ENCODE measurements at places on chromosomes 11 and 22.

GRCh38 chr11:57502870-57503269 lies 12.6 kb downstream of the SLC43A1 start:
- no peak for DNase-seq

DNA sequence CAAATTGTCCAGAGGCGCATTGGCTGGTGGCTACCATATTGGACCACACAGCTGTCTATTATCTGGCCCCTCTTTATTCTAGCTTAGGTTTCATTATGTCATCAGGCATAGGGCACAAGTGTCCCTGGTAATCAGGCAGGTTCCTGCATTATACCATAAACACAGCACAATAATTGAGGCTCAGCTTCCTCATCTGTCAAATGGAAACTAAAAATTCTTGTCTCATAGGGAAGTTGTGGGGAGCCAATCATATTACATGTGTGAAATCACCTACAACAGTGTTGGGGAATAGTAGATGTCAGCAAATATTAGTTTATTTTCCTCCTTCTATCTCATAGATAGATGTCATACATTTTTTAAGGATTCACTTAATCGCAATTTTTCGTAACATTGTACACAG lies 231.0 kb upstream of the SORL1-AS1 start:
- no peak for DNase-seq

DNA sequence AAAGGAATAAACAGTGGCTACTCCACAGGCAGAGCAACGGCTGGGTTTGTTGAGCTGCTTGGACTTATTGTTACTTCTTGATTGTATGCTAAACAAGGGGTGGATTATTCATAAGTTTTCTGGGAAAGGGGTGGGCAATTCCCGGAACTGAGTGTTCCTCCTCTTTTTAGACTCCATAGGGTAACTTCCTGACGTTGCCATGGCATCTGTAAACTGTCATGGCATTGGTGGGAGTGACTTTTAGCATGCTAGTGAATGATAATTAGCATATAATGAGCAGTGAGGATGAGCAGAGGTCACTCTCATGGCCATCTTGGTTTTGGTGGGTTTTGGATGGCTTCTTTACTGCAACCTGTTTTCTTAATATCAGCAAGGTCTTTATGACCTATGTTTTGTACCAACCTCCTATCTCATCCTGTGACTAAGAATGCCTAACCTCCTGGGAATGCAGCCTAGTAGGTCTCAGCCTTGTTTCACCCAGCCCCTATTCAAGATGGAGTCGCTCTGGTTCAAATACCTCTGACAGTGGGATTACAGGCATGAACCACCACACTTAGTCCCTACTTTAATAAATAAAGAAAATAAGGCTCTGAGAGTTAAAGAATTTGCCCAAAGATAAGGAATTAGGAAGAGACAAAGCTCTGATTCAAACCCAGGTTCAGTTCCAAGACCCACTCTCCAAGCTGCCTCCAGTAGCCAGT lies 65.6 kb upstream of the CLMP start:
- DNase-seq: no peak

DNA sequence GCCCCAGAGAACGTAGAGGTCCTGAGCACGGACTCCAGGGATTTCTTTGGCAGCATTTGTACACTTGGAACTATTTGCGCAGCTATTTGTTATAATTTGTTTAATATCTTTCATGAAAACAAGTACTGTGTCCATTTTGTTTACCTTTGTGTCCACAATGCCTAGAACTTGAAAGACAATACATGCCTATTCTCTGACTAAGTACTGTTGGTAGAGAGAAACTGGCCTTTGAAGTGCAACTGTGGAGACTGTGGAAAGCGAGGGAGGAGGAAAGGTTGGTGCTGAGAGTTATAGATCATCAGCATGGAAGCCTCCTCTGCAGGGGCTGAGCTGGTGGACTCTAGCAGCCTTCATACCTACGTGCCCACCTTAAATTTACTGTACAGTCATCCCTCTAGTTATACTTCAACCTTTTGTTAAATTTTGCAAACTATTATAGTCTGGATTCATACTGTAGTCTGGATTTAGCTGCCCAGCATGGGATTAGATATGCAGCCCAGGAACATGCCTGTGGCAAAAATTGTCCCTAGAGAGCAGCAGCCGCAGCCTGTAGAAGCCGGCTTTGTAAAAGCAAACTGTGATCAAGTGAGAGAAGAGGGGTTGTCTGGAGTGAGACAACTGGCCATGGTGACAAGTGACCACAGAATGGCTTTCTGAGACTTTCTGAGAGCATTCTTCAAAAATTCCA lies 24.2 kb upstream of the YAP1 start:
- no peak for DNase-seq

DNA sequence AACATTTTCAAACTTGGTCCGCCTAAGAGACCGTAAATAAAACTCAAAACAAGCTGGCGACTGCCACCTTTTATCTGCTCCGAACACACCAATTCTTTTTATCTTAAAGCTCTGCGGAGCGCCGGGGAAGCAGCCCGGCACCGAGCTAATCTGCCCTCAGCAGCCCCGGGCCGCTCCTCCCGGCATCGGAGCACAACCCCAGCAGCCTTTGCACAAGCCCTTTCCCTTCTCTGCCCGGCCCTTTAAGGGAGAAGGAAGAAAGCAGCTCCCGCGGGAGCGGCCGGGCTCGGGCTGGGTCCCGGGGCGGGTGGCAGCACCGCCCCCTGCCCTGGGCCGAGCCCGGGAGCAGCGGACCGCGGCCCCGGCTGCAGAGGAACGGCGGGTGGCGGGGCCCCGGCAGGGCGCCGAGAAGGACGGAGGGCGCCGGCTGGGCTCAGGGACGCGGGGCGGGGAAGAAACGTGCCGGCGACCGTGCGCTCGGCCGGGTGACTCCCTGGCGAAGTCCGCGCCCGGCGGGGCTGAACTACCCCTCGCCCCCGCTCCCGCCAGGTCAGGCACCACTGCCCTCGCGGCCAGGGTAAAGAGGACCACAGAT lies 133.6 kb upstream of the C11orf58 start:
- no peak for DNase-seq

DNA sequence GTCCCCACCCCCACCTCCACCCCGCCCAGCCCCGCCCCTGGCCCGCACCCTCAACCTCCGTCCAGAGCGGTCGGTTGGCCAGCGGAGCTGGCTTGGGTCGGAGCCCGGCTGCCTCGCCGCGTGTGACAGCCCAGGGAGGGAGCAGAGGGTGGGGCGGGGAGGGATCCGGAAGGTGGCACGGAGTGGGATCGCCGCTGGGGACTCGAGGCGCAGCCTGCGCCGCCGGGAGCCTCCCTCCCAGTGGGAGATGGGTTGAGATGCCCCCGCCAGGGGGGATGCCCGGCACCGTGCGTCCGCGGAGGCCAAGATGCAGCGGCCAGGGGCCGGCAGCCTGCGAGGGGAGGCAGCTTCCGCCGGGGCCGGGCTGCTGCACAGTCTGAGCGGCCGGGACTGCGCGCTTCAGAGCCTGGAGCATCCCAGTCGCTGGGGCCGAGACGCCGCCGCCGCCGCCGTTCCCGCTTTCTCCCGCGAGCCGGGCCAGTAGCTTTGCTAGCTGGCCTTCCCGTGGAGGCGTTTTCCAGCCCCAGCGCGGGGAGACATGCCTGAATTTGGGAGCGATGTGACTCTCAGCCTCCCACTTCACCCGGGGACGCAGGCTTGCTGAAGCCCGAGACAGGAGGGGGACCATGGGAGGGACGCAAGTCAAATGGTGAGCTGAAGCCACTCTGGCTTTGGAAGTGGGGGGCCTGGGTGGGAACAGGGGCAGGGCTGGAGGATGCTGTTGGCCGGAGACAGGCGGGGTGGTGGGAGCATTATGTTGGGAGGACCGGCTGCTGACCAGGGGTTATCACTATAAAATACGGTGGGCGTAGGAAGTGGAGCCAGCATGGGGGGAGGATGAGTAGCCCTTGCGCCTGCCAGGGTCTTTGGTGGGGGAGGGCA lies 40.2 kb downstream of the DIXDC1 start:
- DNase-seq: no peak

GRCh38 chr11:128757886-128758612 lies 64.2 kb downstream of the FLI1 start:
- no peak for DNase-seq

DNA sequence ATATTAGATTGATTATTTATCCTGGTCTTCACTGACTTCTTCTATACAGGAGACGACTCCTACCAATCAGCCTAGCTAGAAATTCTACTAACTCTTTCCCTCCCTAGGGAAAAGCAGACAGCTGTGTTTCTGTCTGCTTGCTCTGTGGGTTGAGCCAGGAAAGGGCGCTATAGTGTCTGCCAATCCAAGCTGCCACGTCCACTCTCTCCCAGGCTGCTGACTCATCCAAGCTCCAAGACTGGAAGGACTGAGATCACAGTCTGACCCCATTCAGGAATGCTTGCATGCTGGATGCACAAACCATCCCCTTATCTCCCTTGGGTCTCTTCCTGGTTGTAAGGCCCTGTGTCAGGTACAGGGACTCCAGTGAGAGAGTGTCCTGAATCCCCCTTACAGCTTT lies 955.6 kb downstream of the OPCML start:
- DNase-seq: no peak

GRCh38 chr11:115718106-115718505 lies 213.9 kb upstream of the CADM1 start:
- no peak for DNase-seq

DNA sequence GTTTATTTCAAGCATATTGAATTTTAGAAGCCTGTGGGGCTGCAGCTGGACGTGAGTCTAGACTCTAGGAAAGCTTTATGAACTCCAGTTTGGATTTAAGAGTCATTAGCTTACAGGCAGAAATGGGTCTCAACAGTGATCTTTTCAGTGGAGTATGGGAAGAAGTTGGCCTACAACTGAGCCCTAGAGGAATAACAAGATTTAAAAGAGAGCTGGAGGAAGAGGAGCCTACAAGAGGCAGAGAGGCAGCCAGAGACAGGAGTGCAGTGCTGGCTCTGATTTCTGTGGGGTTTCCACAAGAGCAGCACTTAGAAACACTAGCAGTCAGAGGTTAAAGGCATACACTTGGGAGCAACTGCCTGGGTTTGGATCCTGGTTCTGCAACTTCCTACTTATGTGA lies 17.9 kb downstream of the APOL5 start:
- DNase-seq: no peak

- no peak for DNase-seq
Measured at GRCh38 chr11:131601586-131601985, 231.2 kb downstream of the NTM start.

GRCh38 chr11:35418282-35419183 lies 825 bp downstream of the SLC1A2 start:
- DNase-seq: no peak
